ENCODE measurements at places on chromosomes 16 and 17. TPM values are rescaled to one million over a fixed set of nuclear protein-coding genes. Genes with fewer than 3 reads are reported as not detected.

DNA sequence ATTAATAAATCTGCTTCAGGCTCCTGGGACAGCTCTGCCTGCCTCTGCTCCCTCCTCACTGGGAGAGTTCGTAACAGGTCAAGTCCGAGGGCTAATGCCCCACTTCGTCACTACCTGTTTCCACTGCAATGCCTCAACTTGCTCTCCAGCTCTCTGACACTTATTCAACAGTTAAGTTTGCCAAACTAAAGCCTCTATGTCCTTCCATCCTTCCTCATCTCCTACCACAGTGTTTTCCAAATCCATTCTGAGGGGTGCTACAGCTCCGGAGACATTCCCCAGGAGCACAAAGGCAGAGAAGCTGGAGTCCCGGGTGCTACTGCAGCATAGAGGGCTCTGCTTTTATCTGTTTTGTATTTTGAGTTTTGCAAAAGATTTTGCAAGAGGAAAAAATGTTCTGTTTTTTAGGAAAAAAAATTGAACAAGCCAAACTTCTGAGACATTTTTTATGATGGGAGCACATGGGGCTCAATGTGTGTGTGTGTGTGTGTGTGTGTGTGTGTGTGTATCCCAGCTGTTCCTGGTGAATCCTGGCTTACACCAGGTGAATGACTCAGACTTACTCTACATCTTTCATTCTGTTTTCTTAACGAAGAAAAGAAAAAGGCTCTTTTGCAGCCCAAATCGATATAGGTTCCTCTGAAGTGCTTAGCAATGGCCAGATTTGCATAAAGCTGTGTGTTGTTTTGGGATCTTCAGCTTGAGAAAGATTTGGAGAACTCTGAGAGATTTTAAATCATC is 46.1 kb upstream of the MYOCD start:
- H3K4me1 ChIP-seq, result no peaks in the 10 kb centered on the region
- no peaks in the 10 kb centered on the region for H3K36me3 ChIP-seq
- no peaks in the 10 kb centered on the region for H3K27me3 ChIP-seq
- no peak overlapping the region for H3K27ac ChIP-seq
- H3K4me3 ChIP-seq, result no peak overlapping the region

- no peak for DNase-seq
- no peaks in the 10 kb centered on the region for H3K36me3 ChIP-seq
- no peak overlapping the region for H3K27ac ChIP-seq
- H3K27me3 ChIP-seq, result no peaks in the 10 kb centered on the region
- no peak overlapping the region for H3K4me3 ChIP-seq
Measured at GRCh38 chr17:40909755-40910154, 24.7 kb upstream of the KRT20 start.

GRCh38 chr17:40061609-40062038 is 1.1 kb upstream of the THRA start:
- no peak for DNase-seq
- H3K27me3 ChIP-seq, result no peaks in the 10 kb centered on the region
- H3K36me3 ChIP-seq, result no peaks in the 10 kb centered on the region
- H3K27ac ChIP-seq, result peak overlapping the region; percentile 97
- H3K4me3 ChIP-seq, result no peak overlapping the region

Gene TMED6
- not detected for total RNA-seq

GRCh38 chr16:90023078-90023447 is 3.8 kb upstream of the DBNDD1 start:
- H3K27me3 ChIP-seq, result no peaks in the 10 kb centered on the region
- no peak for DNase-seq
- H3K27ac ChIP-seq, result peak overlapping the region; percentile 89
- H3K4me1 ChIP-seq, result no peaks in the 10 kb centered on the region
- H3K36me3 ChIP-seq, result no peaks in the 10 kb centered on the region

Gene CCDC154
- 3.0 TPM for total RNA-seq

Gene PRSS53
- 1.3 TPM for total RNA-seq

Gene FOXF1
- total RNA-seq, result not detected

Gene RAB11FIP4
- 4.0 TPM for total RNA-seq

Gene RSKR
- 5.7 TPM for total RNA-seq

Gene SNX20
- total RNA-seq, result 2.3 TPM

Gene HOXB1
- total RNA-seq, result not detected
